ENCODE measurements at places on chromosomes 6 and 20.

- peak; percentile 11 for DNase-seq
Observed at GRCh38 chr6:144145541-144145940, 4.8 kb upstream of the STX11 start.

GRCh38 chr6:14211562-14211942 is 94.0 kb downstream of the CD83 start:
- DNase-seq, result no peak

GRCh38 chr20:57653910-57654309 is 33.7 kb upstream of the ZBP1 start:
- DNase-seq, result no peak

- peak; percentile 24 for DNase-seq
Observed at GRCh38 chr6:69063401-69063800, 428.3 kb downstream of the ADGRB3 start.

- no peak for DNase-seq
Observed at GRCh38 chr6:111485342-111485741, 2.3 kb upstream of the REV3L start.

DNA sequence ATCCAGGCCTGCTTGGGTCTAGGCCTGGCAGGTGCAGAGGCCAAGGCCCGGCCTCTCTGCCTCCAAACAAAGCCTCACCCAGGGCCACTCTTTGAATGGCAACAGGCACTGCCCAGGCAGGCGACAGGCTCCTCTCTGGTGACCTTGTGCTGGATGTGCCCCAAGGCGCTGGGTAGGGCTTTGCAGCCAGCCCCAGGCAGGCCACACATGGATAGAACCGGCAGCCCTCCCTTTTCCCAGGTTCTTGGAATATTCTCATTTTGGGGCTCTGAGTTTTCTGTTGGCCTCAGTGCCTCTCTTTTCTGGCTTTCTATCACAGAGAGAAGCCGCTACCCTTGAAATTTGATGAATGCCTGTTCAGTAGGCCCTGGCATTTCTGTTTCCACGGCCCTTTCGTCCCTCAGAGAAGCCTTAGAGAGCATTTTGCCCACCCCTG is 18.9 kb downstream of the PKIG start:
- DNase-seq, result no peak

DNA sequence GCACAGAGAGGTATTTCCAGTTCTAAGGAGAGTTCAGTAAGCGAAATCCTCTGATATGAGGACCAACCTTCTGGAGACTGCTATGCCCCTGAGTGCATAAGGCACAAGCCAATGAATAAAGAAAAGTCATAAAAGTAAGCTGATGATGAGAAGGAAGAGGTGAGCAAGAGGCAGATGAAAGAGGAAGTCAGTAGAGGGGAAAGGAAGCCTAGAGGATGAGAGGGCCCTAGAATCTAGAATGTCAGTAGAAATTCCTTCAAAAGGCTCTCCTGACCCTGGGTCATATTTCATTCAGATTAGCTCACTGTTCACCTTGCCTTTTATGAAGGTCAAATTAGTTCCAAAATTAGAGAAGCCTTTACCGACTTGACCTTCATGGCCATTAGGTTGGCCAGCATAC is 209.2 kb downstream of the CD83 start:
- no peak for DNase-seq

DNA sequence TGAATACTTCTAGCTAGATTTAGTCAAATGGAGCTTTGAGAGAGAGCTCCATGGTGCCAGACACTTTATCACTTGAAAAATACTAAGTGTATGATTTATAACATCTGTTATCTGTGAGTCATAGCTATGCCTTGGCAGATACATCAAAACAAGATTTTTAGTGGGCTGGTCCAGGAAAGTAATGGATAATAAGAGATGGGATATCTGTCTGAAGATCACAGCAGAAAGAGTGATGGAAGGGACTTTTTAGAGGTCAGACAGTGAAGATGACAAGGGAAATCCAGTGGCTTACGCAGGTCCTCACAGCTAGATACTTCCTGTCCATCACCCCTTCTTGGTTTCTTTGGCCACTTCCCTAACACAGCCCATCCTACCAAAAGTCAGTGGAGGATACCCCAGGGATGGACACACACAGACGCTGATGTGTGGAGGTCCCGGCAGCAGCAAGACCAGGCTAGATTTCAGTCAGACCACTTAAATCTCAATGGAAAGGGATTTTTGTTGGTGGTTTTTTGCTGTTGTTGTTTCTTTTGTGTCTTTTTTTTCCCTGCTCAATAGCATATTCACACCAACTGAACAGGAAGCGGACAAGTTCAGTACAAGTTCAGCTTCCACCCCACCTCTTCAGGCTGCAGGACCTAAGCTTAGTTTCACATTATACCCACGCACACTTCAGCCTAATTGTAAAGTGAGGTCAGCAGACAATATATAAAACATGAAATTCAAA is 209.3 kb downstream of the ALDH8A1 start:
- DNase-seq, result peak; percentile 42

Data from RCC 7860 (cell line).